Hindlimb muscle (tissue), 1 donor: ENCODE measurements at places on chromosomes 3 and 15. TPM values are rescaled to one million over a fixed set of nuclear protein-coding genes. Genes with fewer than 3 reads are reported as not detected.
A peak's percentile ranks its signal among the peaks of the same experiment; 100 is the strongest.

Gene TIGIT
- polyA plus RNA-seq = 0.25 TPM

DNA sequence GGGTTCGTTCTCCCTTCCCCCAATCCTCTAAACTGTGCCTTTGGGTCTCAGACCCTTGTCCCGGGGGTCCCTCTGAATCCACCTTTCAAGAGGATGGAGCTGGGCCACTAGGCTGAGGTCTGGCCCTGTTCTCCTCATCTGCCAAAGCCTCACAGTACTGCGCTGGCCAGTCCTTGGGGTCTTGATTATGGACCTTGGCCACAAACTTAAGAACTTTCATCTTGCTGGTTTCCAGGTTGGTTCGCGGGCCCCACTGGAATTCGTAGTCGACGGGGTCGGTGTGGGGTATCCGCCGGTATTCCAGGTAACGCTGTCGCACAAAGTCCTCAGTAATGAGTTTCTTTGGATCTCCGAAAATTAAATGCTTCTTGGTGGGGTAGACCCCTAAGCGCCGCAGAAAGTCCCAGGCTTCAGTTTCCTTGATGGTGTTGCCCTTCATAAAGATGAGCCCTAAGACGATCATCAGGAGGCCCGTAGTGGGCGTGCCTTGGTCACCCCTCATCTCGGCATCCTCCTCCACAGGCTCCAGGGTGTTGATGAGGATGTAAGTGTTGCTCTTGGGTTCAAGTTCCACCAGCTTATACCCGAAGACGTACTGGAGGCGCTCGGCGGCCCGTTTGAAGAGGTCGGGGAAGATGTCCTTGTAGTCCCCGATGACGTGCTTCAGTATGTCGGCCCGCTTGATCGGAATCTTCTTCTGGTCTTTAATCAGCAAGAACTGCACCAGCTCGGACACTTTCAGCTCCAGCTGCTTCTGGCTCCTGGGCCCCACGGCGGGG, 727 bp downstream of the NSMCE3 start:
- peak; percentile 7 for DNase-seq

Gene SYNM
- 79.5 TPM for polyA plus RNA-seq

GRCh38 chr3:58938057-58938456, 111.8 kb downstream of the CFAP20DC start:
- no peak for DNase-seq
